Activated T-helper 1 cell treated with anti-CD3 and anti-CD28 coated beads, Interleukin-2, amount 50 U/mL, for 16 hours (primary cell): ENCODE measurements at places on chromosomes 6 and 20.

DNA sequence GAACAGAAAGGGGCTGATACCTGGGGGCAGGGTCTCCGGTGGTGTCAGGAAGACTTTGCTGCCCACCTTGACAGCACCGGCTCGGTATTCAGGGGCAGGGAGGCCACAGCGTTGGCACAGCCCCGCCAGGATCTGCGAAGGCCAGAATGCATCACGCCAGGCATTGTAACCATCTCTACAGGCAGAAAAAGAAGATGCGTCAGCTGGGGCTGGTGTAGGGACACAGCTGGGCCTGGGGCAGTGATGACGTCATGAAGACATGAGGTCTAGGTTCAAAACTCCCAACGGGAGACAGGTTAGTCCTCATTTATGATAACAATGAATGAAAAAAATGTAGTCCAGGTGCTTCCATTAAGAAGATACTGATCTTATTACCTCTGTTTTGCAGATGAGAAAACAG is 22.0 kb downstream of the ERGIC3 start:
- DNase-seq: no peak

DNA sequence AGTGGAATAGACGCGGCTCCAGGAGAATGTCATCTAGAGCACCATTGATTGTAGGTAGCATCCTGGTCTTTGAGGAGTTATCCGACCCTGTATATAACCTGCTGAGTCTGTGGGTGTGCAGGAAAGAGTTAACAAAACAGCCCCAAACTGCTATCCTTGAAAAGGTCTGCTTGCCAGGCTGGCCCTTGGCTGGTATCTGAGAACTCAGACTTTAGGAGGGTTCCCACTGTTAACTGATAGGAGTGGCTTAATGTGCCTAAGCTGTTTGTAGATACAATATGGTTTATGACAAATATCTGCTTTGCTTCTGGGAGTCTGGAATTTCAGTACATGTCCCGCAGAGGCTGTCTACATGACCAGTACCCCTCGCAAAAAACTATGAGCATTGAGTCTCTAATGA is 27.6 kb upstream of the MCUR1 start:
- DNase-seq: no peak

- DNase-seq: no peak
Observed at GRCh38 chr20:17648315-17648646, 33.8 kb downstream of the RRBP1 start.

DNA sequence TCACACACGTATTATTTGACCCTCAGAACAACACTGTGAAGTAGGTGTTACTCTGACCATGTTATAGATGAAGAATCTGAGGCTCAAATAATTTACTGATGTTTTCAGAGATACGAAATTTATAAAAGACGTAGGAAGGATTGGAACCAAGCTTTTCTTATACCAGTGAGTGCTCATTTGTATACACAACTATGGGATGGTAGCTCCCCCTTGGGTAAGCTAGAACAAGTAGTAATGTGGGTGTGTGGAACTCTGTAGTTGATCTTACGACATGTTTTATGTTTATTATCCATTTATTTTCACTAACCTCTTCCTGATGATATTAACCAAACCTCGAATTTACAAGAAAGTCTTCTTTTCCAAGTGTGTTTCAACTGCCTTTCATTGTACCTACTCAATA is 248.5 kb downstream of the NKAIN2 start:
- DNase-seq: no peak

DNA sequence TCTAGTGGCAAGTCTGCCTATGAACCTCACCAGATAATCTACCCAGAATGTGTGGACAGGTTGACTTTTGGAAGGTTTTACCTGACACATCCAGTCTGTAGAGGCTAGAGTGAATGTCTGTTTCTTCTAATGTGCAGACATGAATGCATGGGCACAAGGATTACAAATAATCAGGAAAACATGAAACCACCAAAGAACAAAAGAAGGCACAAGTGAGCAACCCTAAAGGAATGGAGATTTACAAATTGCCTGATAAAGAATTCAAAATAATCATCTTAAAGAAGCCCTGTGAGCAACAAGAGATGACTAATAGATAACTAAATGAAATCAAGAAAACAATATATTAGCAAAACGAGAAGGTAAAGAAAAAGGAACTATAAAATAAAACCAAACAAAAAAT is 876.1 kb upstream of the ADGRB3 start:
- DNase-seq: no peak

DNA sequence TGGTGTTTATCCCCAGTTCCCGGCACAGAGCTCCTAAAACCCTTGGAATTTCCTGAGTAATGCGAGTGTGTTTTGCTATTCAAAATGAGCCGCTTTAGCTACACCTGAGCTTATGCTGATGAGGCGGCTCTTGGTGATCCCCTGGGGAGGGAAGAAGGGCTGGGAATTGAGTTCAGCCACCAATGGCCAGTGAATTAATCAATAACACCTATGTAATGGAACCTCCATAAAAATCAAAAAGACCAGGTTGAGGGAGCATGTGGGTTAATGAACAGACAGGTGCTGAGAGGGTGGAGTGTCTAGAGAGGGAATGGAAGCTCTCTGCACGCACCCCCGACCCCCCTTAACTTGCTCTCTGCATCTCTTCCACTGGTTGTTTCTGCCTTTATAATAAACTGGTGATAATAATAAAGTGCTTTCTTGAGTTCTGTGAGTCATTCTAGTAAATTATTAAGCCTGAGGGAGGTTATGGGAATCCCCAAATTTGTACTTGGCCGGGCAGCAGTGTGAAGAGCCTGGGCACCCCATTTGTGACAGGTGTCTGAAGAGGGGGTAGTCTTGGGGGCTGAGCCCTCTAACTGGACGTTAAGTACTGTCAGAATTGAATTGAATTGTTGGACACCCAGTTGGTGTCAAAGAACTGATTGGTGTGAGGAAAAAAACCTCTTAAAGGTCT is 24.6 kb upstream of the SERPINB1 start:
- DNase-seq: no peak
